ENCODE measurements at places on chromosomes 4 and X.

- DNase-seq: no peak
These were observed 1.1 kb upstream of the DKK2 start for GRCh38 chr4:107037199-107037584.

DNA sequence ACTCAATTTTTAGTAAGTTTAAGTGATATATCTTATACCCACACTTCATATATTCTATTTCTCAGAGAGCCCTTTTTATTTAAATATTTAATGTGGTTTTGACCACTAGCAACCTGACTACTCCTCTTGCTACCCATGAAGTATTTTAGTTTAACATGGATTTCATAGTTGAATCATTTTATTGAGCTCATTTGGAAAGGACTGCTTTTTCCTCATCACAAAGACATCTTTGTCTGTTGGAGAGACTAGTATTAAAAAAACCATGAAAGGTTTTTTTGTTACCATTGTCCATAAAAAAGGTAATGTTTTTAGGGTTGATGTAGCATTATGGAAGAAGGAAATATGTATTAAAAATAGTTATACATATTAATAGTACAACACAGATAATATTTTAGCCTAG lies 139.5 kb downstream of the RAPGEF2 start:
- DNase-seq: no peak

GRCh38 chr4:9949573-9949972 lies 71.7 kb downstream of the SLC2A9 start:
- DNase-seq: no peak

DNA sequence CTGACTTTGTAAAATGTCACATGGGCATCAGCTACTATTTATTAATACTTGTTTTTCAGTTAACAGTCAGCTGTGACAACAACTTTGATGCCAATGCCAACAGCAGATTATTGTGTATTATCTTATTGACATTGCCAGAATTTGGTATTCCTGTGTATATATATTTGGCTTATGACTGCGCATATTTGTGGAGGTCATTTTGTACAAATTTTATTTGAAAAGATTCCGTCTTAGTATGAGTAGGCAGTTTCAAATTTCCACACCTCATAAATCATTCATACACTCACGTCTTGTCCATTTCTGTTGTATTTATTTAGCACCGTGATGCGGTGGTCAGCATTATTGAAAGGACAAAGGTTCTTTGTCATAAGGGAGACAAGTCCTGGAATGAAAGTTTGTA lies 558.2 kb upstream of the NDST4 start:
- no peak for DNase-seq

DNA sequence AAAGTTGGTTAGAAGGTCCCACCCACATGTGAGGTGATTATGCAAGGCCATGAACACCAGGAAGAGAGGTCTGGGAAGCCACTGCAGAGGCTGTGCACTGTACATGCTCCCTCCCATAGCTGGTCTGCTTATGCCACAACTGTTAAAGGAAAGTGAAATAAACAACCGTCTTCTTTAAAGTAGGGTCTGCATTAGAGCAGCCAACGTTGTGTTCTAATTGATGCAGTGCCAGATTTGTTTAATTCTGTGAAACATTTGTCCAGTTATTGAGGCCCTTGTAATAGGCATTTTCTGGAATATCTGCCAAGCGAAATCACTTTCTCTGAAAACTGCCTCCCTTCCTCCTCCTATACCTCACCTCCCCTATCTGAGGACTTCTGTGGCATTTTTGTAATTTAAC lies 224.0 kb upstream of the LNX1 start:
- no peak for DNase-seq

DNA sequence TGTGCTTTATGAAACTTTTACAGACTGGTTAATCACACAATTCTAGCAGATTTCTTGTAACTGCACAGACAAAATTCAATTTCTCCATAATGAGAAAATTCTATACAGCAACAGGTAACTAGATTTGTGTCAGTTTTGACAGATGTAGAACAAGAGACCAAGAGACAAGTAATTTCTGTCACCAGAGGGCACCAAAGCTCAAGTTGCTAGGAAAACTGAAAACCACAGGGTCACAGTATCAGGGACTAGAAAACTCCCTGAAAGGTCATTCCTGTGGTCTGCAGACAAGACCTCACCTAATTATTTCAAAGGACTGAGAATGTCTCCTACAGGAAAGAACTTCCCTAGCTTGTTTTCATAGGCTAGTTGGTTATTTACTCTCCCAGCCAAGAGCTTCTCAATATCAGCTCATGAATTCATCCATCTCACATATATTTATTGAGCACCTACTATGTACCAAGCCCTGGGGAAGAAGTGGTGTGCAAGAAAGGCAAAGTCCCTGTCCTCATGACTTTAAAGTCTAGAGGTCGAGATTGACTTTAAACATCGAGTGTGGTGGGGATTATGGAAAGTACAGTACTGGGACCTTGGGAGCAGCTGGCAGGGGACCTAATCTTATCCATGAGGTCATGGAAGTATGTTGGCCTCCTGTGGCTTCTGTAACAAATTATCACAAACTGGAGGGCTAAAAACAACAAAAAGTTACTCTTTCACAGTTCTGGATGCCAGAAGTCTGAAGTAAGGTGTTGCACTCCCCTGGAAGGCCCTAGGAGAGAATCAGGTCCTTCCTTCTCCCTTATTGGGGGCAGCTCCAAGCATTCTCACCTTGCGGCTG lies 47.8 kb upstream of the SETD7 start:
- DNase-seq: no peak

DNA sequence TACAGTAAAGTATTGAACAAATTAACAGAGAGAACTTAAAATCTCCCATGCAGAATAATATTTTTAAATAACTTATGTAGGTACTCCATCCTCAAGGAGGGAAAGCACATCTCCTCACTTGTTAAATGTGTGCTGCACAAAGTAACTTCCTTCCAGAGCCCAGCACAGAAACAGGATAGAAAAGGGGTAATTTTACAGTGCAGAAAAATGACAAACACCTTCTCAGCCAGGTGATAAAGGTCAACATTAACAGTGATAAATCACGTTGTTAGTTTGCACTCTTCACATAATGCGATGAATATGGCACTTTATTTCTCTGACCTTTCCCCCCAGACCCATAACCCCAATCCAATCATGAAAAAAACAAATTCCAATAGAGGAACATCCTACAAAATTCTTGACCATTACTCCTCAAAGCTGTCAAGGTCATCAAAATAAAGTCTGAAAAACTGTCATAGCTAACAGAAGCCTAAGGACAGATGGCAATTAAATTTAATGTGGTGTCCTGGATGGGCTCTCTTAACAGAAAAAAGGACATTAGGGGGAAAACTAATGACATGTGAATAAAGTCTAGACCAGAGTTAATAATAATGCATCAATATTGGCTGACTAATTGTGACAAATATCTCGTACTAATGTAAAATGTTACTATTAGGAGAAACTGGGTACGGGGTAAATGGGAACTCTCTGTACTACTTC lies 547.4 kb upstream of the AGA start:
- no peak for DNase-seq

GRCh38 chr4:48255072-48255958 lies 14.3 kb downstream of the TEC start:
- no peak for DNase-seq

Data from stromal cell of bone marrow (primary cell).